ENCODE measurements at places on chromosomes 3 and 15. TPM values are rescaled to one million over a fixed set of nuclear protein-coding genes. Genes with fewer than 3 reads are reported as not detected.

DNA sequence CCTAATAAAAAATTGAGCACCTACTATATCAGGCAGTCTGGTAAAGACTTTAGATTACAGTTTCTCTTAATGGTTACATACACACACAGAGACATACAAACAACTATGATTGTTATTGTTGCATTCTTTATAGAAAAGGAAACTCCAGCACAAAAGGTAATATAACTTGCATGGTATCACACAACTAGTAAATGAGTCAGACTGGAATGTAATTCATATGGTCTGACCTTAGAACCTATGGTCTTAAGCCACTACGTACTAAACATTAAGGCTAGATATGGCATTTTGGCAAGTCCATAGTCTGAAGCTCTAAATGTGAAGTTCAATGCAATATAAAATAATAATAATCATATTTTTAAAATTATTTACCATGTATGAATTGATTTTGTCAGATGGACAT is 380.6 kb downstream of the LSAMP start:
- no peak for DNase-seq

- DNase-seq: no peak
These were observed 84.5 kb upstream of the NTRK3 start for GRCh38 chr15:88341006-88341405.

GRCh38 chr3:8893001-8893400 is 70.3 kb downstream of the RAD18 start:
- DNase-seq: no peak

Gene SNAPC5
- 5.3 TPM for total RNA-seq

Gene SAMMSON
- not detected for total RNA-seq

Gene LRRC31
- total RNA-seq: not detected

Measured in GM23248 (cell line).